ENCODE measurements at places on chromosomes 3 and 15.

DNA sequence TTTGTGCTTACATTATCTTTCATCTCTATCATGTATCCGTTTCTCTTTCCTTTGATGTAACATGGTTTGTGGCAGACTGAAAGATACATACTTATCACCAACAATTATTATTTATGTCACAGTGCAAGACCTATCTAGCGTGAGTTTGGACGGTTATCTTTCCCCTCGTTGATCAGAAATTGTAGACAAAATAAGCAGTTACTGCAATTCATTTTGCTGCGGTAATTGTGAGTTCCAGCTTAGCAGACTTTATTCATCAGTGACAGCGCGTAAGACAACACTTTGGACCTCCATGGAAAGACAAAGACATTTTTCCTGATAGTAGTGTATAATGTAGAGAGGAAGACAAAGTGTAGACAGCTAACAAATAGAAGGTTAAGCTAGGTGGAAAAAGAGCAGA is 51.0 kb upstream of the UTS2B start:
- no peak for DNase-seq

DNA sequence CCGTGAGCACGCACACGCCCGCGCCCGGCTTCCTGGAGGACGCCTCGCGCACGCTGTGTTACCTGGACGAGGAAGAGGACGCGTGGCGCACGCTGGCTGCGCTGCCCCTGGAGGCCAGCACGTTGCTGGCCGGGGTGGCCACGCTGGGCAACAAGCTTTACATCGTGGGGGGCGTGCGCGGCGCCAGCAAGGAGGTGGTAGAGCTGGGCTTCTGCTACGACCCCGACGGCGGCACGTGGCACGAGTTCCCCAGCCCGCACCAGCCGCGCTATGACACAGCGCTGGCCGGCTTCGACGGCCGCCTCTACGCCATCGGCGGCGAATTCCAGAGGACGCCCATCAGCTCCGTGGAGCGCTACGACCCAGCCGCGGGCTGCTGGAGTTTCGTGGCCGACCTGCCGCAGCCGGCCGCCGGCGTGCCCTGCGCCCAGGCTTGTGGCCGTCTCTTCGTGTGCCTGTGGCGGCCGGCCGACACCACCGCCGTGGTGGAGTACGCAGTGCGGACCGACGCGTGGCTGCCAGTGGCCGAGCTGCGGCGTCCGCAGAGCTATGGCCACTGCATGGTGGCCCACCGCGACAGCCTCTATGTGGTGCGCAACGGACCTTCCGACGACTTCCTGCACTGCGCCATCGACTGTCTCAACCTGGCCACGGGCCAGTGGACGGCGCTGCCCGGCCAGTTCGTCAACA is 890 bp downstream of the KBTBD13 start:
- DNase-seq = no peak

DNA sequence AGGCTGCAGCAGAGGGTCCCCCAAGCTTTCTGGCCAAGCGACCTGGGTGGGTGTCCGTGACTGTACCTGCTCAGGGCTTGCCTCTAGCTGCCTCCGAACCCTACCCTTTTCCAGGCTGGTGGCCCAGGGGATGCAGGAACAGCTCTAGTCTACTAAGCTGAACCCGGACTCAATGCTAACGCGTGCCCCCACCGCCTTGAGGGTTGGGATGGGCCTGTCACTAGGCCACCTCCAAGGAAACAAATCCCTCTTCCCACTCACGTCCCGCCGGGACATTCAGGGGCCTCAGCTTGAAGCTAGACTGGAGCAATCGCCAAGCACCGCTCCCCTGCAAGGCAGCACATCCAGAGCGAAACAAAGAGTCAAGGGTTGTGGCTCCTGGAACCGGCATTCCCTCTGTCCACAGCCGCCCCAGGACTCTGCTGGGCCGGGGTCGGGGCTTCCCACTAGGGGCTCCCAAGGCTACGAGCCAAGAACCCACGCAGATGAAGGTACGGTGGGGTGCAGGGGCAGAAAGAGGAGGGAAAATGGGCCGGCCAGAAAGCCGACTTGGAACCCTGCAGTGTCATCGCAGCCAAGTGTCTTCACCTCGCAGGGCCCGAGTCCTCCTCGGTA is 2.9 kb downstream of the FBXL22 start:
- no peak for DNase-seq

DNA sequence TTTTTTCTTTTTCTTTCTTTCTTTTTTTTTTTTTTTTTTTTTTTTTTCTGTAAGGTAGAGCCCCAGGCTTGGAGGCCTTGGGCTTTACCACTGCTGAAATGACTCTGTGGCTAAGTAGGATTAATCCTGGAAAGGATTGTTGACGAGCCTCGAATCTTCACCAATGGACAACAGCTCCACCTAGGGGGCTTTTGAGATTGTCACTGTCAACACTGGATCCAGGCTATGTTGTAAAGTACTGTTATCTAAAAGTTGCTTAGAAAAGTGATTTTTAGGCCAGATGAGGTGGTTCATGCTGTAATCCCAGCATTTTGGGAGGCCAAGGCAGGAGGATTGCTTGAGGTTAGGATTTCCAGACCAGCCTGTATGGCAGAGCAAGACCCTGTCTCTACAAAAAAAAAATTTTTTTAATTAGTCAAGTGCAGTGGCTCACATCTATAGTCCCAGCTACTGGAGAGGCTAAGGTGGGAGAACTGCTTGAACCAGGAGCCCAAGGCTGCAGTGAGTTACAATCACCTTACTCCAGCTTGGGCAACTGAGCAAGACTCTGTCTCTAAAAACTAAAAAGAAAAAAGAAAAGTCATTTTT is 41.6 kb downstream of the KLHL18 start:
- DNase-seq = peak; percentile 20

GRCh38 chr3:8713901-8714759 is 19.5 kb upstream of the CAV3 start:
- DNase-seq = no peak

DNA sequence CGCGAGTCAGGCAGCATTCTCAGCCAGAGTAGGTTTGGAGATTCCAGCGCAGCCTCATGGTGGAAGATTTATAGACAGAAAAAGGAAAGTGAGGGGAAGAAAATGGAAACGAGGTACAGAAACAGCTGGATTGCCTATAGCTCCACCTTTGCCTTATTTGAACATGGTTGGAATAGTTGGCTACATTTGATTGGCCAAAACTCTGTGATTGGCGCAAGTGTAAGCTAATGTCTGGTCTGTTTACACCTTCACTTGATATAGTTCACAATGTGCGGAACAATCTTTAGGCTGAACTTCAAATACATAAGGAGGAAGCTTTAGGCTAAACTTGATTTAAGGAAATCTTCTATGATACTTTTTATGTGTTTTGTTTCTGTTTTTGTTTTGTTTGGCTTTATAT is 1191.9 kb downstream of the NSUN3 start:
- DNase-seq = no peak

DNA sequence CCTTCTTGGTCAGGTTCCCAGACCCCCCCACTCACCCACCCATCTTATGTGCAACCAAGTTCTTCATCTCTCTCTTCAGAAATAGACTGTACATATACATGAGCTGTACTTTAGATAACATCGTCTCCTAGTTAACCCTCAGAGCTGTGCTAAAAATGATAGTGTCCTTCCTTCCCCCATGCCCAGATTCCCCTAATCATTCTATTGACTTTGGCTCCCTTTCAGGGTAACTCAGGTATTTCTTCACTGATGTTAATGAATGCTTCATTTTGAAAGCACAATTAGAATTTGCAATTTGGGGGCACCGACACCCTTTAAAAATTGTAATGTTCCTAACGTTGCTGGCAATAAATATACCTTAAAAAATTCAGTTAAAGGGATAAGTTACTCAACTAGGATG is 10.9 kb downstream of the PARP9 start:
- no peak for DNase-seq

GRCh38 chr15:85003593-85004312 is 22.1 kb downstream of the PDE8A start:
- no peak for DNase-seq

DNA sequence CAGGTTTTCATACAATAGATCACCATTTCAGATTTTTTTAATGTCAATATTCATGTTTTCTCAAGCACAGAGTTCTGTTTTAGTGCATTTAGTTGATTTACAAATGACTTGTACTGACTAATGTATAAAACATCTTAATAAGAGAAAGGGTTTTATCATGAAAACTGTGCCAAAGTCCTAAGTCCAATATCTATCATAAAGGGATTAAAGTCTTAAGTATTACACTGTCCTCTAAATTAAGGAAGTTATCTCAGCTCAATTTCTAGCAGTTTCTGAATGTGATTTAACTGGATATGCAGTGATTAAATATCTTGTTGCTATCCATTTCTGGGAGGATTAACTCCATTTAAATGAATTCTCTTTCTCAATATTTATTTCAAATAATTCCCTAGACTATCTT is 381.1 kb upstream of the CNTN4 start:
- DNase-seq = no peak

DNA sequence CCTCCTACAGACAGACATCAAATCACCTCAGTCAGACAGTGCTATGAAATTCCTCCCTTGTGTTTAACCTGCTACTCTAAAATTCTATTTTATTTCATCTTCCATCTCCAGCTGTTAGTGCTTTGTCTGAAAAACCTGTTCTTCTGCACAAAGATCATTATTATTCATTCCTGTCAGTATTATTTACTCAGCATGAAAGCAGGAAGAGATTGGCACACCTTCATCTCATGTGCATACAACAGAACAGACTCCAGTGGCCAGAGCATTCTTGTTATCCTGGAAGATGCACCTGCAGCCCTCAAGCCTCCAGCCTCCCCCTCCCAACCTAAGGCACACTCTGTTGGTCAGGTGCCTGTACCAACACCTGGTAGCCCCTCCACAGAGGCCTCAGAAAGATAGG is 1.8 kb upstream of the ROPN1B start:
- DNase-seq = no peak

DNA sequence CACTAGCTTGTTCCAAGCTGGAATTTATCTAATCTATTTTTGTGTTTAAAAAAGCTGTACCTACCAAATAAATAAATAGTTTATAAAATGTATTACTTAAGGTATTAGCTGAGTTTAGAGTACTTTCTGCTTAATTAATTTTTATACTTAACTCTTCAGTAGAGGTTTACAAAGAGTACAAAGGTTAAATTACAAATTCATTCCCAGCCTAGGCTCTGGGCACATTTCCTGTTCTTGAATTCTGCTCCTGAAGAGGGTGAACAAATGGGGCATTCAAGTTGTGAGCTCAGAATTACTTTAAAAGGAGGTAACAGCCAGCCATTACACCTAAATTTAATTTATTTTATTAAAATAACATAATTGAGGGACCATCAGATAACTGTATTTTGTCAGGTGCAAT is 26.4 kb downstream of the MKRN2 start:
- no peak for DNase-seq

- no peak for DNase-seq
Observed at GRCh38 chr3:64686446-64686908, 1.3 kb downstream of the ADAMTS9 start.

- DNase-seq = no peak
Observed at GRCh38 chr15:68230157-68231100, 901 bp upstream of the CLN6 start.

DNA sequence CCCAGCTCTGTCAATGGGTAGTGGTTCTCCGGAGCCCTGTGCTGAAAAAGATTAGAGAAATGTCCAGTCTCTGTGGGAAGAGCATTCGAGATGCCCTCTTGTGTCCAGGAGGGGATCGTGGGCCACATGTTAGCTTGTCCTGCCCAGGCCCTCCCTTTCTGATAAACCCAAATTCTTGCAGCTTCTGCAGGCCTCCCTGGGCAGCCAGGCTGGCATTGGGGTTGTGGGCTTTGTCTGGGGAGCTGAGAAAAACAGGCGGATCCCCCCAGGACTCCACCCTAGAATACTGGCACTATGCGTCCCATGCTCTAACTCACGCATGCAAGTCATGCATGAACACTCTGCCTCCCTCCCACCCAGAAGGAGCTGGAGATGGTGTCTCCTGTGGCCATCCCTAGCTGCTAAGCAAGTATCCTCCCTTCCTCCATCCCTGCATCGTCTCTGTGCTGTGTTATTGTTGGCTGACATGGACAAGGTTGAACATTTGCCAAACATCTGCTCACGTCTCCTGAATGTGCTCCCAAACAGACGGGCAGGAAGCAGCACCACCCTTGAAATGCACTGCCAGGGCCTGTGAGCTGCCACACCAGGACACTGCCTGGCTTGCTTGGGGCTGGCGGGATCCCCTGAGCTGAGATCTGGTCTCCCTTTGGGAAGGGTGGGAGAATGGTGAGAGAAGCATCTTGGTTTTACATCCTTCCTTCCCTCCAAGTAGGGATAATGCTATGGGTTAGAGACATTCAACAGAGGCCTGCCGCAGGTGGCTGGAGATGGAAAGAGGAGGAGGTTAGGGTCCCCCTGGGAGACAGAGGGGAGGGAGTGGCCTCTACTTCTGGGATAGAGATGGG is 26.5 kb downstream of the CFAP161 start:
- DNase-seq = no peak

- DNase-seq = no peak
Observed at GRCh38 chr3:3085782-3086181, 24.4 kb downstream of the IL5RA start.

DNA sequence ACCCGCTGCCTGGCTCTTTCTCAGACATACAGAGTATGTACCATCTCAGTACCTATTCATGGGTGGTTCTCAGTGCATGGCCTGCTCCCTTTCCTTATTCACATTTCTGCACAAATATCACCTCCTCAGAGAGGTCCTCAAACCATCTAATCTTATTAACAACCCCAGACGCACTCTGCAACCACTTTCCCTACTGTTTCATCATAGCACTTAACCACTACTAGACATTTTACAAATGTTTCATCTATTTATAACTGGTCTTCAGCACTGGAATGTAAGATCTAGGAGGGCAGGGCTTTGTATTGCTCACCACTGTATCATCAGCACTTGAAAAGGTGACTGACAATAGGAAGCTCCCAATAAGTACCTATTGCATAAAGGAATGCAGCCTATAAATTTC is 45.1 kb downstream of the TNIK start:
- no peak for DNase-seq

DNA sequence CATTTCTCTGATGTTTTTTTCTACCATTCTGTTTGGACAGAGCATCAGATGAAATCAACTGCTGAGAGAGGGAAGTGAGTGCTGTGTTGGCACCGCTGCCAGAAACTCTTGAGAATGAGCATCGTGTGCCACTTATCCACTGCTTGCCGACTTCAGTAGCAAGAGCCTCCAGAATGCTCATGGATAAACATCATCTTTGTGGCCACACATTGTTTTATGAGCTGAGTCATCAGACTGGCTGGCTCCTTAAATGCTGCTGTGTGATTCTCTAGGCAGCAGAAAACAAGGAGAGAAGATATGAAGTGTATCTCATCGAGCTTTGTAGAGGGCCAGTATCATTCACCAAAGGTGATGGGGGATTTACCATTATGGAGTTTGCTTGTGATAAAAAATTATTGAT is 3.4 kb upstream of the DOCK3 start:
- no peak for DNase-seq

GRCh38 chr3:141170678-141171295 is 60.8 kb upstream of the PXYLP1 start:
- DNase-seq = no peak

DNA sequence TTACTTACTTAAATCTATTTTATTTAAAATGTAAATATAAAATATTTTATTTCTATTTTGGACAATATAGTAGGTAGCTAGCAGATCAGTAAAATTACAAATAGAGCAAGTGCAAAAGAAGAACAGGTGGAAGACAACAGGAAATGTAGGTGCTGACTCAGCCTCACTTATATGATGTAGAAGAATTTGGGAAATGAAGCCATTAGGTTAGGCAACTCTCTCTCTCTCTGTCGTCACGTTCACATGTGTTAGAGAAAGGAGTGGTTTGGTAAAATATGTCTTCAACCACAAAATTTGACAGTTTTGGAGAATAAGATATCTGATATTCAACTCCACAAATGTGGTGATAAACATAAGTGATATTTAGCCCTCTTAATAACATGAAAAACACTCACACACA is 532.5 kb upstream of the KCNMB2 start:
- no peak for DNase-seq

- DNase-seq = no peak
Observed at GRCh38 chr3:30681649-30682211, 75.3 kb downstream of the TGFBR2 start.

Data from stimulated activated CD4-positive, alpha-beta T cell treated with anti-CD3 and anti-CD28 coated beads, Interleukin-12 subunit alpha, Interleukin-12 subunit beta, amount 100 ng/mL, for 48 hours (primary cell).